ENCODE measurements at places on chromosomes 6 and 20.

DNA sequence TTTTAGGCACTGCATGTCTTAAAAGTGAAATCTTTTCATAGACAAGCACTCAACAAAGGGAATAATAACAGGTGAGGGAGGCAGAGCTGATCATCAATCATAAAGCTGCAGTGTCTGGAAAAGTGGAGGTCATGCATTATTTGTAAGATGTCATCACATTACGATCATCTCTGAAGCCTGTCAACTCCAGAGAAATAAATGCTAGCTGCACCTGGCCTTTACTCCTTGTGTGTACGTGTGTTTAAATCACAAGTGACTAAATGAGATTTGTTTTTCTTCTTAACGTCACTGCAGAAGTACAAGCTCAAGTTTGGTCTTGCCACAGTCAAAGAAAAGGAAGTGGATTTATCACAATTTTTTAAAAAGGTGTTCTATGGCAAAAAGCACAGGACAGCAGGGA lies 275.5 kb upstream of the SGK1 start:
- no peak for DNase-seq

GRCh38 chr20:41279546-41280225 lies 37.8 kb downstream of the ZHX3 start:
- DNase-seq = no peak

DNA sequence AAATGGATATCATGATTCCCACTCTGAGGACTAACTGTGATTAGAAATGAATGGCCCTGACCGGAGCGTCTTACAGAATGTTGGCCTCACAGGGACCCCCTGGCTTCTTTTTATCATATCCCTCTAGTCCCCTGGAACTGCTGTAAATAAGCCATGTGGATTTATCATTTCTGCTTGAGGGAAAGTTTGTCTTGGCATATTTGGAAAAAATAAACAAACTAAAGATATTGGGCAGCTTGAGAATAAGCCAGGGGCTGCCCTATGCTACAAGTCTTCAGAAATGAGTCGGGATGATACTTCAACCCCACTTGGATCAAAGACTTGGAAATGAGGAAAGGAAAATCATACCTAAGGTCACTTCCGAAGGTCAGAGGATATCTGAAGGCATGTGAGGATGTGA lies 179.1 kb downstream of the THBS2 start:
- DNase-seq = no peak

GRCh38 chr6:24205020-24205492 lies 79.0 kb downstream of the NRSN1 start:
- DNase-seq = peak; percentile 31

Data from iPS-NIHi11 (cell line).